Activated naive CD8-positive, alpha-beta T cell treated with anti-CD3 and anti-CD28 coated beads, Interleukin-2, amount 10 ng/mL, durations not matched to agents 7 days and 5 days (primary cell): ENCODE measurements at places on chromosomes 11 and 22.

DNA sequence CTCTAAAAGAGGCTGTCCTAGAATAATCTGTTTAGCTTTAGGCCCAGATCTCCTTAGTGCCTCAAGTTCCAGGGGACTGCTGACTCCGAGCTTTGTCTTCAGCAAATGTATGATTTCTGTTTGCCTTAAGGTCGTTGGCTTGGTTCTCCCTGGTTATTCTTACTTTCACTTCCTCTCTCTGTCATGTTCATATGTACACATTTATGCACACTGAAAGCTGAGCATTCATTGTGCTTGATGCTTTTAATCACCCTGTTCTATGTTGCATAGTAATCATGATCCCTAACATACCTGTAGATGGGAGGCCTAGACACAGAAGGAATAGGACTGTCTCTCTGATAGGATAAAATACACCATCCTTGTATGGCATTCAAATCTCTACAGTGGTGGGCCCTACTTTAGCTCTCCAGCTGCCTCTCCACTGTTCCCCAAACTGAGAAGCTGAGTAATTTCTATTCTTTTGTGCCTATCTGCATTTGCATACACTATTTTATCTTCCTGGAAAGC is 7.2 kb downstream of the PPFIBP2 start:
- H3K36me3 ChIP-seq: peaks cover 21% of the 10 kb centered on the region
- H3K27ac ChIP-seq: no peak overlapping the region
- H3K27me3 ChIP-seq: peaks cover 3% of the 10 kb centered on the region
- no peak for DNase-seq

DNA sequence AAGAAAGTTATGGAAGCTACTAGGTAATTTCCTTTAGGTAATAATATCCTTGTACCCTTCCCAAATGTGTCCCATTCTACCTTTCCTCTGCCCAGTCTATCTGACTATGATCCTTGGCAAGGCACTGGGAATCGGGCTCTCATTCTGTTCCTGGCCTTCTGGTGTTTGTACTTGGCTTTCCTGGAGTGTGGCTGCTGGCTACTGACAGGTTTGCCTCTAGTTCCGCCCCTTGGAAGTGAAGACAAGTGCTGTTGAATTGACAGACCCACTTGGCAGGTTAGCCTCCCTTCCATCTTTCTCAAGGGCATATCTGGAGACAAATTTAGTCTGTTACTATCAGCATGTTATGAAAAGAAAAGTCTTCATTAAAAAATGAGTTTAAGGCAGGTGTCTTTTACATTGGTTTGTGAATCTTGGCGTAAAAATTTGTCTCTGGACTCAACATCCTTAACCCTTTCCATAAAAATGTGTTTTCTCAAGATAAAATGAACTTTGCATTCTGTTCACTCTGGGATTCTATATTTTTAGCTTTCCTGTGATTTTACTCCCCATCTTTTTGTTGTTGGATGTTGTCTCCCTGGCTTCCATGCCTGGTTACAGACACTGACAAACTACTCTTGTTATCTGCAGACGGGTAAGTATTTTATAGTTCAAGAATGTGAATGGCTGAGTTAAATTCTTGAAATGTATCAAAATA is 287.4 kb upstream of the PDGFD start:
- DNase-seq: no peak
- no peaks in the 10 kb centered on the region for H3K4me1 ChIP-seq
- no peaks in the 10 kb centered on the region for H3K36me3 ChIP-seq
- no peak overlapping the region for H3K27ac ChIP-seq

DNA sequence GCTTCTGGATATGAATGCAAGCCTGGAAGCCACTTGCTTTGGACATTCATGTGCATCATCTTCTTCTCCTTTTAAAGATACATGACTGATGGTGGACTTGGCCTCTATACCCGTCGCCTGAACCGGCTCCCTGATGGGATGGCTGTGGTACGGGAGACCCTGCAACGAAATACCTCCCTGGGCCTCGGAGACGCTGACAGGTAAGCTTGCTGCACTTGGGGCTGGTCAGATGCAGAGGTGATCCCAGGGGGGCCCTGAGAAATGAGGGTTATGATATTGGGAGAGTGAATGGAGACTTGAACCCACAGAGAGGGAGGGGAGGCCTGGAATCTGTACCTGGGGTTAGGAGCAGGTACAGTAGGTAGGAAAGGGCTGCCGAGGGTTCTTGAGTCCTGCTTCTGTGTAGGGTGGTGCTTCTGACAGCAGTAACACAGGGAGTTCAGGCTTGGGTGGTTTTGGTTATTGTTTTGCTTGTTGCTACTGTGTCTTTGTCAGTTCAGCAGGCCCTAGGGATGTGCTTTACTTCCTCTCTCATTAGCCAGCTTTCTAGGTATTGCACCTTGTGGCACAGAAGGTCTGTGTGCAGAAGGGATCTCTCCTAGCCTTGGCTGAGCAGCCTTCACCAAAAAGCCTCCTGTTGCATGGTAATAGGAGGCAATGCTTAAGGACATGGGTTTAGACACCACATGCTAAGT is 176.1 kb downstream of the DBX1 start:
- H3K27me3 ChIP-seq: peaks cover 7% of the 10 kb centered on the region
- H3K4me3 ChIP-seq: no peak overlapping the region
- H3K4me1 ChIP-seq: no peaks in the 10 kb centered on the region
- no peak overlapping the region for H3K27ac ChIP-seq
- no peaks in the 10 kb centered on the region for H3K36me3 ChIP-seq
- no peak for DNase-seq

DNA sequence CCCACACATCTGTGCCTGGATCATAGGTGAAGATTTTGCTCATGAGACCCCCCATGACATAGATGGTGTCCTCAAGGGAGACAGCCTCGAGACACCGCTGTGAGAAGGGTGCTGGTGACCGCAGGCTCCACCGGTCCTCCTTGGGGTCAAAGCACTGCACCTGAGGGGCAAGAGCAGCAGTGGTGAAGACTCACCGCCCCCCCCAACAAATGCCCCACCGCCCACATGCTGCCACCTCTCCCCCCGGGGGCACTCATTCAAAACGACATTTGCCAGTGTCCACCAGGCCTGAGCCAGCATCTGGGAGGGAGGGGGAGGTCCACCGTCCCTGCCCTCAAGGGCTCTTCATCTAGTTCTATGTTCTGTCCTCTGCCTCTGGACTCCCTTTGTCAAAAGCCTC is 9.3 kb downstream of the KLHL35 start:
- H3K27me3 ChIP-seq: peaks cover 16% of the 10 kb centered on the region
- no peak overlapping the region for H3K4me3 ChIP-seq
- H3K27ac ChIP-seq: no peak overlapping the region
- H3K36me3 ChIP-seq: peaks cover 1% of the 10 kb centered on the region
- DNase-seq: no peak

DNA sequence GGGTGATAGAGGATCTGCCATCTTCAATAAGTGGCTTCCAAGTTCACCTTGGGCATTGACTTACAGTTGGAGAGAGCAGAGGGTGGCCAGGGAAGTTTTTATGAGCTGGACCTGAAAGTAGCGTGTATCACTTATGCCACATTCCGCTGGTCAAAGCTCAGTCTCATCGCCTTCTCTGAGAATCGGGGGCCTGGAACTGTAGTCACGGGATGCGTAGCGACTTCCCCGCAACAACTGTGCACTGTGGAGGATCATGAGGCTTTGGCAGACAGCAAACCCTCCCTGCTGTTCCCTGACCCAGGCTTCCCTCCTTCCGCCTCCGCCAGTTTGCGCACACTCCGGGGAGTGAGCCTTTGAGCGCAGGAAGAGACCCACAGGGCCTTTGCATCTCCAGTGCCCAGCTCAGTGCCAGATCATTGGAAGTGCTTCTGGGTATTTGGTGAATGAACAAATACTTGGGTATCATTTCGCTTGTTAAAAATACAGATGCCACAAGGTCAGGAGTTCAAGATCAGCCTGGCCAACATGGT is 95.5 kb downstream of the CEP164 start:
- no peak overlapping the region for H3K27ac ChIP-seq
- no peak overlapping the region for H3K4me3 ChIP-seq
- H3K27me3 ChIP-seq: no peaks in the 10 kb centered on the region

GRCh38 chr11:47913529-47914244 is 65.5 kb upstream of the NUP160 start:
- H3K4me1 ChIP-seq: peaks cover 15% of the 10 kb centered on the region
- no peak overlapping the region for H3K27ac ChIP-seq
- peaks cover 3% of the 10 kb centered on the region for H3K27me3 ChIP-seq
- H3K4me3 ChIP-seq: no peak overlapping the region
- no peaks in the 10 kb centered on the region for H3K36me3 ChIP-seq

GRCh38 chr11:43067681-43068080 is 244.1 kb upstream of the API5 start:
- no peak for DNase-seq
- H3K36me3 ChIP-seq: no peaks in the 10 kb centered on the region
- H3K4me1 ChIP-seq: no peaks in the 10 kb centered on the region
- H3K4me3 ChIP-seq: no peak overlapping the region

GRCh38 chr11:130578738-130579368 is 130.4 kb downstream of the ADAMTS15 start:
- peaks cover 7% of the 10 kb centered on the region for H3K27me3 ChIP-seq
- H3K4me3 ChIP-seq: no peak overlapping the region
- H3K36me3 ChIP-seq: no peaks in the 10 kb centered on the region
- no peak for DNase-seq

DNA sequence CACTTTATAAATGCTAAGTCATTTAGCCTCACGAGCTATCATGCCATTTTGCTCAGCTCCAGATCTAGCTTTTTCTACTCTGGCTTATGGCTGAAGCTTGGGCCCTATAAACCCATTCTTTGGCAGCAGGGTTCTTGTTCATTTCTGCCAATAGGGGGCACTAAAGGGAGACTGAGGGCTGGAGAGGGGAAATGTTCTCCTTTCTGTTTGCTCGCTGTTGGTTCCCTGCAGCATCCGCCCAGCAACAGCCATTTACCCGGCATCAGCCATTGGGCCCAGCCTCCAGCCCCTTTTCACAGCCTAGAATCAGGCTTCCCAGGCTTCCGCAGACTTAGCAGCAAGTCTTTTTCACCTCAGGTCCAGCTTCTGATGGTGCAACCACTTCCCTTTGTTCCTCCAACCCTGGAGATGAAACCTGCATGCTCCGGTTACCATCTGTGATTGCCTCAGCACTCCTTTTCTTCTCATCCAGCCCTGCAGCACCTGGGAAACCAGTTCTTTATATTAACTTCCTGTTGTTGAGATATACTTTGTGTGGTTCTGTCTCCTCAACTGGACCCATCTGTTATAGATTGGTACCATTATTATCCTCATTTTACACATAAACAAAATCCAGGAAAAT is 4.2 kb upstream of the ME3 start:
- H3K36me3 ChIP-seq: no peaks in the 10 kb centered on the region
- peaks cover 21% of the 10 kb centered on the region for H3K27me3 ChIP-seq
- no peak for DNase-seq
- H3K4me3 ChIP-seq: no peak overlapping the region

GRCh38 chr11:2746401-2747247 is 46.8 kb upstream of the KCNQ1OT1 start:
- H3K27ac ChIP-seq: no peak overlapping the region
- H3K36me3 ChIP-seq: no peaks in the 10 kb centered on the region
- DNase-seq: no peak
- no peak overlapping the region for H3K4me3 ChIP-seq

DNA sequence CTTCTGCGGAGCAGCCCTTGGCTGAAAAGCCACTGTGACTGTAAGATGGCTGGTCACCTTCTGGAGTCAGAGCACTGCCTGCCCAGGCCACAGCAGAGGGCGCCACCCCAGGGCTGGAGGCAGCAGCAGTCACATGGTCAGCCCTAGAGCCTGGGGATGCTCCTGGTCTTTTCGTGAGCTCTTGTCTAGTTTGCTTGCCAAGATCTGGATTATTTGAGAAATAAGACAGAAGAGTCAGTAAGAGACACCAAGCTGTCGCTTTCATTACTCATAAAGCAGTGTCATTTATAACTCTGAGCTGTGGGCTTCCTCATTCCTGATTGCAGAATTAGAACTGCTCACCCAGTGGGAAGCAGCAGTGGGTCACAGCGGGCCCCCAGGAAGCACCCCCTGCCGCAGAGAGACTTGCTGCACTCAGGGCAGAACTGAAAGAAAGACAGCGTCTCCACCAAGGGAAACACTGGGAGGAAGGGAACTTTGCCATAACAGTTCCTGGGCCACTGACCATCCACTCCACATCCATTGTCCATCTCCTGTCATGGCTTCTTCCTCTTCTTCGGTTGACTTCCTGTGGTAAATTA is 56.7 kb downstream of the PPP6R2 start:
- H3K4me1 ChIP-seq: peaks cover 22% of the 10 kb centered on the region
- peak overlapping the region; percentile 23 for H3K4me3 ChIP-seq
- peaks cover 12% of the 10 kb centered on the region for H3K36me3 ChIP-seq
- peak; percentile 46 for DNase-seq
- no peaks in the 10 kb centered on the region for H3K27me3 ChIP-seq

GRCh38 chr22:45508814-45509213 is 6.1 kb downstream of the FBLN1 start:
- H3K4me1 ChIP-seq: peaks cover 8% of the 10 kb centered on the region
- H3K27ac ChIP-seq: no peak overlapping the region
- DNase-seq: no peak
- peaks cover 20% of the 10 kb centered on the region for H3K27me3 ChIP-seq
- no peak overlapping the region for H3K4me3 ChIP-seq
- no peaks in the 10 kb centered on the region for H3K36me3 ChIP-seq

- H3K27ac ChIP-seq: no peak overlapping the region
- peaks cover 14% of the 10 kb centered on the region for H3K27me3 ChIP-seq
Measured at GRCh38 chr11:15091625-15092024, 18.2 kb downstream of the CALCB start.

DNA sequence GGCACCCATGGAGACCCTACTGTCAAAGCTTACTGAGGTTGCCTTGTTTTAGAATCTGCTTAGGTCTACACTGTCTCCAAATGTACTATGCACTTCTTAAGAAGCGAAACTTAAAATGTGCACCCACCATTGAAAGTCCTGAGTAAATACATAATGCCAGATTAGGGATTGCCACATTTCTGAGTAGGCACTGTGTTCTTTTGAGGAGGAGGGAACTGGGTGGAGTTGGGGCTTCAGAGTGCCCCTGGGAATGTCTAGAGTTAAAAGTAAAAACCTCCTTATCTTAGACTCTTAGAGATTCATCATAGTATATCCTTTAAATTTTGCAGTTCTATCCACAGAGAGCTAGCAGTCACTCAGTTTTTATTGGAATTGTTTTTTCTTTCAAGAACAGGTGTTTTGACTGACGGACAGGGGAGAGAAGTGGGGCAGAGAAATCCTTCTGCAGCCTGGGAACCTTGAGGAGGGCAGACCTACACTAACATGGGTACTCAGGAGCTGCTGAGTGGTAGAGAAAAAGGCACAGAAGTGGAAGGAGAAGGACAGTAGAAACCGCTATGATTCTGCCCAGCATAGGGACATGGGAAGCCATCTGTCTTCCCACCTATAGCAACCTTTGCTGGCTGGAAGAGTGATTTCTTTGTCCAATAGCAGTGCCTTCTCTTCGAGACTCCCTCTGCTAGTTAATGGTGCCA is 33.4 kb upstream of the MICAL2 start:
- H3K4me3 ChIP-seq: no peak overlapping the region
- DNase-seq: no peak
- peaks cover 3% of the 10 kb centered on the region for H3K27me3 ChIP-seq
